ENCODE measurements at places on chromosomes 13 and 19. TPM values are rescaled to one million over a fixed set of nuclear protein-coding genes. Genes with fewer than 3 reads are reported as not detected.
A peak's percentile ranks its signal among the peaks of the same experiment; 100 is the strongest.

Gene APOC4
- total RNA-seq = not detected

Gene ZNF667
- 10.8 TPM for total RNA-seq

Gene MYO16
- 0.05 TPM for total RNA-seq

Gene PGLYRP1
- not detected for total RNA-seq

Gene KLK5
- 0.69 TPM for total RNA-seq

DNA sequence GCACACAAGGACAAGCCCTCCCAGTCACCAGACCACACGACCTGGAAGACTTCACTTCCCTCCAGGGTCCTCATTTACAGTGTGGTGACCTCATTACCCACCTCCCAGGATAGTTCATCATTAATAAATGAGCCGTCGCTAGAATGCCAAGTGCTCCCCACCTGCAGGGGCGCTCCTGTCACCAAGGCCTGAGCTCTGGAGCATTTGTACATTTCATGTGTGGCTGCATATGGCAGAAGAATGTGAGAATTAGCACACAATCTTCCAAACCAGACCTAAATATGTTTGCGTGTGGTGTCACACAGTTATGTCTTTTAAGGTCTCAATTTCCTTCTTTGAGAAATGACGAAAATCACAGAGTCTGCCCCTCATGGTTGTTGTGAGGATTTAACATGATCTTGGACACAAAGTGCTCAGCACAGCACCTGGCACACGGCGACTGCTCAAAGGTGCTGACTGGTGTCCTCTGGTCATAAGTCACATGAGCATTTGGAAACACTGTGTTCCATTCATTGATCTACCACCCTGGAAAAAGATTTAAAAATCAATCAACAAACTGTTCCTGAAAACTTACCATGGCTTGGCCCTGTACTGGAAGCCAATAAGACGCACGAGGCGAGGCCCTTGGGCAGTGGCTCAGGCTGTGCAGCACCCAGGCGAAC is 150.6 kb upstream of the SPACA7 start:
- no peaks in the 10 kb centered on the region for H3K36me3 ChIP-seq
- H3K4me3 ChIP-seq = no peak overlapping the region
- no peak overlapping the region for H3K27ac ChIP-seq
- DNase-seq = no peak
- peaks cover 6% of the 10 kb centered on the region for H3K27me3 ChIP-seq

DNA sequence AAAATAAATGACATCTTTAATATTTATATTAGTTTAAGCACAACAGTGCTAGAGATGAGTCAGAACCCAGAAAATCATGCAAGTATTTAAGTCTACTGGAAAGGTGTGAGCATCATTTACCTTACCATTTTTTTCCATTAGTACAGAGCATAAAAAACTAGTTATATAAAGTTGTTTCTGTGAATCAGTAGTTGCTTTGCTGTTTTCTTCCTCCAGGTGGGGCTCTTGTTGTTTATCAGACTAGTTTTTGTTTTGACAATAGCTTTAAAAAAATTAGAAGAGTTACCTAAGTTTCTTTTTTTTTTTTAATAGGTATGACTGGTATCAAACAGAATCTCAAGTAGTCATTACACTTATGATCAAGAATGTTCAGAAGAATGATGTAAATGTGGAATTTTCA is 12.7 kb downstream of the SUGT1 start:
- H3K27me3 ChIP-seq = no peaks in the 10 kb centered on the region
- H3K27ac ChIP-seq = no peak overlapping the region
- peaks cover 2% of the 10 kb centered on the region for H3K4me1 ChIP-seq
- H3K4me3 ChIP-seq = no peak overlapping the region

GRCh38 chr19:47323872-47324271 is 8.1 kb upstream of the C5AR2 start:
- H3K27me3 ChIP-seq = no peaks in the 10 kb centered on the region
- no peak overlapping the region for H3K27ac ChIP-seq
- no peaks in the 10 kb centered on the region for H3K4me1 ChIP-seq
- no peak for DNase-seq

GRCh38 chr13:99737481-99738245 is 233.9 kb downstream of the ZIC5 start:
- no peak for DNase-seq
- no peak overlapping the region for H3K27ac ChIP-seq
- peaks cover 86% of the 10 kb centered on the region for H3K4me1 ChIP-seq
- H3K4me3 ChIP-seq = no peak overlapping the region

- H3K27ac ChIP-seq = no peak overlapping the region
- peaks cover 8% of the 10 kb centered on the region for H3K27me3 ChIP-seq
- DNase-seq = no peak
- no peaks in the 10 kb centered on the region for H3K36me3 ChIP-seq
- H3K4me3 ChIP-seq = no peak overlapping the region
- no peaks in the 10 kb centered on the region for H3K4me1 ChIP-seq
Measured at GRCh38 chr19:15210323-15210781, 9.6 kb upstream of the NOTCH3 start.

DNA sequence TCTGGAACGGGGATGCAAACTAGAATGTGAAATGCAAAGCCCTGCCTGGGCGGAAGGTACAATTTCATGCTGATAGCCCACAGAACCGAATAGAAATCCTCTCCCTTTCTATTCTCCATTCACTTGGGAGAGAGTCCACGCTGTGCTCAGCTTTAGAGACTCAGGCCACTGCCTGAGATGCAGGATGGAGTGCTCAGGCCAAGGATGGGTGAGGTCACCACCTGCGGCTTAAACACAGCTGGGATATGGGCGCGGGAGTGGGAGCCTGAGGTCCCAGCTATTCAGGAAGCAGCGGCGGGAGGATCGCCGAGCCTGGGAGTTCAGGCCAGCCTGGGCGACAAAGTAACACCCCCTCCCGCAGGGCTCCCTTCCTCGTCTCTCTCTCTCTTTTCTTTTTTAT is 446 bp upstream of the ZNF83 start:
- peak overlapping the region; percentile 88 for H3K4me3 ChIP-seq
- H3K4me1 ChIP-seq = peaks cover 12% of the 10 kb centered on the region
- peak; percentile 23 for DNase-seq
- no peak overlapping the region for H3K27ac ChIP-seq
- H3K36me3 ChIP-seq = peaks cover 3% of the 10 kb centered on the region

DNA sequence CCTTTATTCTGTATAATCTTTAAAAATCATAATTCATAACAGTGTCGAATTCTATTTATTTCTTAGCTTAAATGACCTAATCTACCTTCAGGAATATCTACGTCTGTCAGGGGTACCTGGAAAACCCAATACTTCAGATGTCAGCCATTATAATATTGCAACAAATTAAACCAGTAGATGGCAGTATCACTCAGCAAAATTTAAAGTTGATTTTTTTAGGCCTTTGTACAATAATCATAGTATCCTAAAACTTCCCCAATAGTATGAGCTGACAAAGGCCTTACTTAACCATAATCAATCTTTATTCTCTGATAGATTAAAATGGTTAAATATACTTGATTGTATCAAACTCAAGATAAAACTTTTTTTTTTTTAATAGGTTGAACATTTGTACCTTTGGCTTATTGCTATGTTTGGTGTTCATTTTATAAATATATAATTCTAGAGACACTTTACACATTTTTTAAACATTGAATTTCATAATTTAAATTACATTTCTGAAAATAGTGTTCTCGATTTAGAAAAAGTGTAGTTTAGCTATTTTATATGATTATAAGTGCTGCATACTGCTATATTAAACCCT is 830.2 kb upstream of the SPRY2 start:
- peaks cover 5% of the 10 kb centered on the region for H3K36me3 ChIP-seq
- H3K4me1 ChIP-seq = peaks cover 9% of the 10 kb centered on the region
- DNase-seq = no peak
- H3K27me3 ChIP-seq = no peaks in the 10 kb centered on the region

DNA sequence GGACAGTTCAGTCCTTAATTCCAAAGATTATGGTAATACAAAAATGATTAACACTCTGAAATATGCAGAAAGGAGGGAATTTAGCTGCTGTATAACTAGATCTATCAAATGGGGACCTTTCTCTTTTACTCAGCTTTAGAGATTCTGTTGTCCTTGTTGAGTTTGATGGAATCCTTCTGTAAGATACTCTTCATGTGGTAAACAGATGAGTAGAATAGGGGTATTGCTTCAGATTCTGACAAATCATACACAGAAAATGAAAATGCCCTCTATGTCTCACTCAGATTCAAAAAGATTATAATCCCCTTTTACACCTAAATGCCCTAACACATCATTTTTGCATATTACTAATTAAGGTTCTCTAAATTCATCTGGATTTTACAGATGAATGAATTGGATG is 50.7 kb downstream of the ARHGAP35 start:
- H3K36me3 ChIP-seq = peaks cover 6% of the 10 kb centered on the region
- no peak for DNase-seq
- no peak overlapping the region for H3K4me3 ChIP-seq

GRCh38 chr19:13076320-13076719 is 26.3 kb downstream of the LYL1 start:
- H3K36me3 ChIP-seq = no peaks in the 10 kb centered on the region
- peaks cover 34% of the 10 kb centered on the region for H3K27me3 ChIP-seq
- DNase-seq = no peak
- no peak overlapping the region for H3K27ac ChIP-seq

- H3K4me1 ChIP-seq = peaks cover 12% of the 10 kb centered on the region
- H3K27ac ChIP-seq = no peak overlapping the region
- DNase-seq = peak; percentile 53
- H3K27me3 ChIP-seq = peaks cover 45% of the 10 kb centered on the region
Measured at GRCh38 chr13:25018729-25019115, 77.2 kb upstream of the PABPC3 start.

DNA sequence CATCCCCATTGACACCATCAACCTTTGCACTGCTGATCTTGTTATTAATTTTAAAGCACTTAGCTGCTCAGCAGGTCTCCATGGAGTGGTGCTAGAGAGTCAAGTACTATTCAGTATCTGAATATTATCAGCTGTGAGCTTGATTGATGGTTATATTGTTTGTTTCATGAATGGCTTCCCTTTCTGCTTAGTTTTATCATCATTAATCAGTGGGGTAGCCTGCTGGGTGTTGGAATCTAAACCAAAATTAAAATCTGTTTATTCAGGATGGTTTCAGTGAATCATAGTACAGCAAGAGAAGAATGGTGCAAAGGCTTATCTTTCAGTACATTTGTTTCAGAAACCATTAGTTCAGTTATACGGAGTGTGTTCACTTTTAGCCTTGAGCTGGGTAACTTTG is 42.5 kb upstream of the SCEL start:
- no peak overlapping the region for H3K4me3 ChIP-seq
- DNase-seq = no peak
- no peak overlapping the region for H3K27ac ChIP-seq
- H3K27me3 ChIP-seq = no peaks in the 10 kb centered on the region

- DNase-seq = no peak
- no peaks in the 10 kb centered on the region for H3K36me3 ChIP-seq
- H3K27ac ChIP-seq = no peak overlapping the region
- H3K4me1 ChIP-seq = peaks cover 31% of the 10 kb centered on the region
- H3K4me3 ChIP-seq = peak overlapping the region; percentile 22
Measured at GRCh38 chr13:50078231-50078894, 63.1 kb downstream of the KCNRG start.

DNA sequence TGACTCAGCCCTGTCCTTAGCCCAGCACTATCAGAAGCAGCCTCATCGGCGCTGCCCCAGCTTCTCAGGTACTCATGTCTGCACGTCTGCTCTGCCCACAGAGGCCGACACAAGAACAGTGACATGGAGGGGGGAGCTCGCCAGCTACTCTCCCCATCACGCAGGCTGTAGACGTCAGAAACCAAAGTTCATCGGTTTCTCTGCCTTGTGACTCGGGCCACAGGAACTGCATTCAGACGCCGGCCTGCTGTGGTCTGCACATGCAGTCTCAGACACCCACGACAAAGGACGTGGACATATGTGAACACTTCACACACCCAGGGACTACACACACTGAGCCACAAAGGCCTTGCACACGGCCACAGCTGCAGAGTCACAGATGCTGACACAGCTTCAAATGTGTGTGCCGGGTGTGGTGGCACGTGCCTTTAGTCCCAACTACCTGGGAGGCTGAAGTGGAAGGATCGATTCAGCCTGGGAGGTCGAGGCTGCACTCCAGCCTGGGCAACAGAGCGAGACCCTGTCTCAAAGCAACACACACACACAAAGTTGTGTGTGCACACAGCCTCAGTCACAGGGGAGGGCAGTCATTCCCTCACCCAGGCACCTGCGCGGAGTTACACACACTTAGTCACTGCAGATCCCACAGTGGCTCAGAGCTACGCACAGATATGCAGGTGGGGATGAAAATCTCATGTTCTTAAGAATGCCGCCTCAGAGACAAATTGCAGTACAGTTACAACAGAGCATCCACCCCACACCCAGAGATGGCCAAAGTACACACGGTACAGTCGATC is 4.9 kb upstream of the ZFP36 start:
- H3K36me3 ChIP-seq = peaks cover 2% of the 10 kb centered on the region
- peaks cover 45% of the 10 kb centered on the region for H3K4me1 ChIP-seq
- peak overlapping the region; percentile 81 for H3K27ac ChIP-seq
- DNase-seq = no peak
- peak overlapping the region; percentile 91 for H3K4me3 ChIP-seq

- H3K27me3 ChIP-seq = no peaks in the 10 kb centered on the region
- DNase-seq = peak; percentile 11
- peaks cover 10% of the 10 kb centered on the region for H3K4me1 ChIP-seq
Measured at GRCh38 chr13:105139380-105140285, 1395.8 kb downstream of the EFNB2 start.

DNA sequence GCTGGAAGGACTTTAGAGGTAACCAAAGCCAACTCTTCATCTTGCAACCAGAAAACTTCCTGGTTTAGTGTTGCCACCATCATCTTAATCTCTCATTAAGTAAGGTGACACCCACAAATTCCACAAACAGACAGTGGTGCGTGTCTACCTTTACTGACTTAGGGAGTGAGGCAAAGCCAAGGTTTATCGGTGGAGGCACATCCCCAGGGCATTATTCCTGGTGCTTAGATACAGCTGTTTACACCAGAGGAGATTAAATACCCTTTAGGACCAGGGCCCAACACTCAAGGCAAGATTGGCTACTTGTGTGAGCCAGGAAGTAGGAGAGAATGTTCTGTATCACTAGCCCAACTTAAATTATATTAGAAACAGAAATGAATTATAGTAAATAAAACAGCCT is 9.5 kb downstream of the STOML3 start:
- H3K27me3 ChIP-seq = no peaks in the 10 kb centered on the region
- H3K36me3 ChIP-seq = peaks cover 23% of the 10 kb centered on the region
- no peak for DNase-seq
- no peak overlapping the region for H3K4me3 ChIP-seq
- peak overlapping the region; percentile 2 for H3K27ac ChIP-seq

GRCh38 chr13:80039000-80039399 is 301.9 kb downstream of the SPRY2 start:
- H3K4me3 ChIP-seq = no peak overlapping the region
- DNase-seq = no peak
- H3K27me3 ChIP-seq = no peaks in the 10 kb centered on the region
- peaks cover 10% of the 10 kb centered on the region for H3K4me1 ChIP-seq
